ENCODE measurements at places on chromosomes 4 and X.

DNA sequence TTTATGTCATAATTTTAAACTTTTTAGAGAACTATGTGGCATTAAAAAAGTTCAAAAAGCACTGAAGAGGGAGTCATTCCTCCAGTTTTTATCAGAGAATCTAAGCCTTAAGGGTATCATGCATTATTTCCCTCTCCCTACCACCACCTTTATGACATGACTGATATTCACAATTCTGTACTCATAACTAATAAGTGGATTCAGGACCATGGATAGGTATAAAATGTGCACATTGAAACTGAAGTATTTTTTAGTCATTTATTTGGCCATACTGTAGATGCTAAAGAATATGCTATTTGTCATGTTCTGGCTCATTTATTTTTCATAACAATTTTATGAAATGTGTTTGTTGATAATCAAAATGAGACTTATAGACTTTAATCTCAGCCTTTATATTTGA is 897.5 kb upstream of the AGA start:
- DNase-seq, result no peak

DNA sequence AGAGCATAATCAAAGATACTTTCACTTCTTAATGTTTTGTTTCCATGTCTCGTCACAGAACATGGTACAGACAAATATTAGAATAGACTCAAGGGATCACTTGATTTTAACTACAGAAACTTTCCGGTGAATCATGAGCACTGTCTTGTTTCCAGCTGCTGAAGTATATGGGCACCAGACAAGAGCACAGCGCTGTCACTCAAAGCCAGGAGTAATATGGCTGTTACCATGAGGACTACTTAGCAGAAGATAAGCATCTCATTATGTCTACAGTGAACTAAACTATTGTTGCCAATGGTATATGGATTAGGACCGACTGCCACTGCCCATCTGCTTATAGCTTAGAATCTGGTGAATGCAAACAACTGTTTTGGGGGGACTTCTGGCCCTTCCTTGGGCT is 34.3 kb downstream of the MECP2 start:
- no peak for DNase-seq

GRCh38 chr4:61024610-61025009 is 175.5 kb upstream of the ADGRL3 start:
- DNase-seq, result no peak

GRCh38 chr4:3369781-3370674 is 71.7 kb upstream of the HGFAC start:
- peak; percentile 6 for DNase-seq

DNA sequence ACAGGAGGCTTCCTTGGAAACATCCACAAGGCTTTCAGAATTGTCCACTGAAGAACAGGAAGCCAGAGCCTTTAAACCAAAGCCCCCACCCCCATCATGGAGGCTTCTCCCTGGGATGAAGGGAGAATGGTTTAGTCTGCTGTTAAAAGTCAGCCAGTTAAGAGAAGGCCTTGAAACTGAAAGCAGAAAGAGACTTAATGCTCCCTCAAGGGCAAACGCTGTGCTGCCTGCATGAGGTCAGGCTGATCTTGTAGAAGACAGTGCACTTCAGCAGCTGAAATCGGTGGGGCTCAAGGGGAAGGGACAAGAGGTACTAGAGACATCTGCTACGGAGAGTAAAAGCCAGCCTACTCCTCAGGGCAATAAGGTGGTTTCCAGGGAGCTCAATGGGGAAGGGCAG is 69.0 kb downstream of the HPRT1 start:
- no peak for DNase-seq

- DNase-seq, result no peak
These were observed 3.3 kb downstream of the PPP2R2C start for GRCh38 chr4:6469144-6469543.

- no peak for DNase-seq
These were observed 391.0 kb downstream of the SPRY1 start for GRCh38 chr4:123787512-123788080.

DNA sequence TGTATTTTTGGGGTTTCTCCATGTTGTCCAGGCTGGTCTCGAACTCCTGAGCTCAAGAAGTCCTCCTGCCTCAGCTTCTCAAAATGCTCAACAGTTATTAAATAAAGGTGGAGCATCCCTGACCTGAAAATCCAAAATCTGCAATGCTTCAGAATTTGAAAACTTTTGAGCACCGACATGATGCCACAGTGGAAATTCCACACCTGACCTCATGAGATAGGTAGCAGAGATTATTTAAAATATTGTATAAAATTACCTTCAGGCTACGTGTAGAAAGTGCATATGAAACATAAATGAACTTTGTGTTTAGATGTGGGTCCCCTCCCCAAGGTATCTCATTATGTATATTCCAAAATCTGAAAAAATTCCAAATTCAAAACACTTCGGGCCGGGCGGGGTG is 42.7 kb upstream of the PDGFRA start:
- no peak for DNase-seq

- no peak for DNase-seq
These were observed 143.2 kb upstream of the DCAF8L1 start for GRCh38 chrX:28124416-28124815.

DNA sequence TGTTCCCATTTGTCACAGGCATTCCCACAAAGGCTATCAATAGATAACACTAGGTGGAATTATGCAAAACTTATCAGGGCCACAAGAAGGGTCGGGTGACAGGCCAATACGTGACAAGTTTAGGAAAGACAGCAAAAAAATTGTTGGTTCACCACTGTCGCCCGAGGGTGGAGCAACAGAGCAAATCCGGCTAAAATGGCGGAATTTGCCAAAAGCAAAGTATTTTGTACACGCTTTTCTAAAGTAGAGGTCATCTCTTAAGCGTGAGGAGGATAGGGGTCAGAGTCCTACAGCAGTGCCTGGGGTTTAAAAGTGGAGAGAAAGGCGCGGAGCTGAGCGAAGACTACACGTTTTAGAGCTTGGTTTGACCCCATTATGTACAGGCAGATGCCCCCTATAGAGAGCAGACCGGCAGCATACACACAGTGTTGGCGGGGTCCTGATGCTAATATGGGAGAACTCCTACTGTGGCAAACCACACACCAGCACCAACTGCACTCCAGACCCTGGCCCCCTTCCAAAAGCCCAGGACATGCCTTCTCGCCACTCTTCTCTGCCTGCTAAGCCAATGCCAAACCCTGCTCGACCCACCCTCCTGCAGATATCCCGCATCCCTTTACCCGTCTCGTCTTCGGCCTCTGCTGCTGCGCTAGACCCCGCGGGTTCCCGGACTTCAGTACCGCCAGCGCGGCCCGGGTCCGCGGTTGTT is 733 bp downstream of the CCNA2 start:
- peak; percentile 25 for DNase-seq

DNA sequence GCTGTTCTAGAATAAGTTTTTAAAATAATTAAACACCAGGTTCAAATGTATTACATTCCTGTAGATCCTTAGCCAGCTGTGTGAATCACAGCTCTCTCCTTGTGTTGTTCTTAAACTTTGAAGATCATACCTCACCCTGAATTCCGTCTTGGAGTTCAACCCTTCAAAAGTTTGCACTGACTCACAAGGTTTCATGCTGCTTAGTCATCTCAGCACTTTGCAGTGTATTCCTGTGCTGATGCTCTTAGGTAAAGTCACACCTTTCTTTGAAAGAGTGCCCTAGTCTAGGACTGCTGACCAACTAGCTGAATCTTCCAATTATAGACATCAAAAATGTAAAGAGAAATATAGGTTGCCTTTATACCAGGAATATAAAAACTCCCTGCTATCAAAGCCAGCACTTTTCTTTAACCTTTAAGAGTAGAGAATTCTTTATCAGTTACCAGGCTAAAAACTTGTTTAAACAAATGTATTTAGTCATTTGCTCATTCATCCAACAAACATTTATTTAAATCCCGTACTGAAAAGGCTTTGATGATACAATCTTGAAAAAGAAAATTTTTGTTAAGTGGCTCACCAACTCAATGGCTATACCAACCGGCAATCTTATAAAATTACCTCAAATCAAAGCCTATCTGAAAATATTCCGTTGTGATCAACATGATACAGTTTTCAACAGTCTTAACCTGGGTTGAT is 169.7 kb downstream of the RAP1GDS1 start:
- DNase-seq, result no peak

DNA sequence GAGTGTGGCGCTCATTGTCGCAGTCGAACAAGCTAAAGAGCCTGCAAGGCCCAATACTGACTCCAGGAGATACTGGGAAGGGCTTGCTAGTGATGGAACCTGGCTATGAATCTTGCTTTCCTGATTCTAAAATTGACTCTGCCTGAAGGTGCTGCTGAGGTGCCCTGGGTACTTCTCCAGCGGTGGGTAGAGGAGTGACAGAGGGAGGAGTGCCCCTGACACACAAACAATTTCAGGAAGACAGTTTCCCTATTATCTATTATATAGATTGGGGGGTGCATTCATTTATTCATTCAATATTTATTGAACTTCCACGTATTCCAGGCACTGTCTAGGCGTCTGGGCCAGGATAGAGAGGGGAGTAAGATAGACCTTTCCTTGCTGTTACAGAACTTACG is 339.2 kb upstream of the GATB start:
- DNase-seq, result no peak

GRCh38 chr4:174119830-174120229 is 163.6 kb downstream of the FBXO8 start:
- DNase-seq, result no peak

DNA sequence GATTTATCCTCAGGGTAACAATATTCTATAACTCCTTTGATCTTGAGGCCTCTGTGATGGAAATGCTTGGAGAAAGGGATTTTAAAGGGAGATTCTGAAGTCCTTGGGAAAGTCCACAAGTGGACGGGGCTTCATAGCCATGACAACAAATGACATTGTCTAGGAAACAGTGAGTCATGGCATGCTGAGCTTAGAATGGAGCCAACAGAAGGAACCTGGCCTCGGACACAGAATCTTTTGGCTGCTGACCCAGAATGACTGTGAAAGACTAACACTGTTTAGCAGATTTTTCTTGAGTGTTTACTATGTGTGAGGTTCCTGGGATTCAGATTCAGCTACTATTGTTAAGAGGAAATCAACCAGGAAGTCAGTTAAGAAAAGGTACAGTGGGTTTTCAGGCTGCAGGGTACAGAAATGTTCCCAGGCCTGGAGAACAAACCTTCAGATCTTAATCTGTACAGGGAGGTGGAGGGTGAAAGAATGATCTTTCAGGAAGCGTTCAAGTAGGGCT is 18.1 kb upstream of the CXCL2 start:
- no peak for DNase-seq

DNA sequence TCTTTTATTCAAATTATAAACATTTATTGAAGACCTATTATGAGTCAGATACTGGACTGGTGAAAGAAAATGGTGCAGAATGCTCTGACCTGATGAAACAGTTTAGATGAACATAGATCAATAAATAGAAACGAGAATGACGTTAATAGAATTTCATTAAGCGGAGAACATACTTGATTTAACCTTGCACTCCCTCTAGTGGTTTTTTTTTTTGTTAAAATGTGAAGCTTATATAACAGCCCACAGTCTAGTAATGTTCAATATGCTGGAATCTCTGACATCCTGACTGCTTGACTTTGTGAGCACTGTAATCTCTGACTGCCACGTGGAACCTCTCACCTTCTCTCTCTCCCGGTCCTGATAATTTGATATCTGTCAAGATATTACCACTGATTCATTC is 32.3 kb downstream of the HDAC8 start:
- no peak for DNase-seq

DNA sequence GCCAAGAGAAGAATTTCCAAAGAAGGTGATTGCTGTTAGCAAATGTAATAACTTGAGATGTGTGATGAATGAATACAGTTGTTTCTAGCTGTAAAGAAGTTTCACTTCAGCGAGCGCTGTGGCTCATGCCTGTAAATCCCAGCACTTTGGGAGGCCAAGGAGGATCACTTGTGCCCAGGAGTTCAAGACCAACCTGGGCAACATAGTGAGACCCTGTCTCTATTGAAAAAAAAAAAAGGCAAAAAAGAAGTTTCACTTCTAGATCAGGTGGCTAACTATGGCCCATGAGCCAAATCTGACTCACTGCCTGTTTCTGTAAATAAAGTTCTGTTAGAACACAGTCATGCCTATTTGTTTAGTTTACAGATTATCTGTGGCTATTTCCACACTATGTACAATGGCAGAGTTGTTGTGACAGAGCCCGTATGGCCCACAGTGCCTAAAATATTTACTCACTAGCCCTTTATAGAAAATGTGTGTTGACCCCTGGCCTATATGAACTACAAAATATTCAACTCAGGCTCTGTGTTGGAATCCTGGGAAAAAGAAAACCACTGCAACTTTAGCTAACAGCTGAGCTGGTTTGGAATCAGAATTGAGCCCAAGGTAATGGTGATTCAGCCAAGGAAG is 54.1 kb upstream of the PRPS1 start:
- no peak for DNase-seq

- DNase-seq, result no peak
These were observed 828.9 kb downstream of the GLUD2 start for GRCh38 chrX:121876305-121876704.

DNA sequence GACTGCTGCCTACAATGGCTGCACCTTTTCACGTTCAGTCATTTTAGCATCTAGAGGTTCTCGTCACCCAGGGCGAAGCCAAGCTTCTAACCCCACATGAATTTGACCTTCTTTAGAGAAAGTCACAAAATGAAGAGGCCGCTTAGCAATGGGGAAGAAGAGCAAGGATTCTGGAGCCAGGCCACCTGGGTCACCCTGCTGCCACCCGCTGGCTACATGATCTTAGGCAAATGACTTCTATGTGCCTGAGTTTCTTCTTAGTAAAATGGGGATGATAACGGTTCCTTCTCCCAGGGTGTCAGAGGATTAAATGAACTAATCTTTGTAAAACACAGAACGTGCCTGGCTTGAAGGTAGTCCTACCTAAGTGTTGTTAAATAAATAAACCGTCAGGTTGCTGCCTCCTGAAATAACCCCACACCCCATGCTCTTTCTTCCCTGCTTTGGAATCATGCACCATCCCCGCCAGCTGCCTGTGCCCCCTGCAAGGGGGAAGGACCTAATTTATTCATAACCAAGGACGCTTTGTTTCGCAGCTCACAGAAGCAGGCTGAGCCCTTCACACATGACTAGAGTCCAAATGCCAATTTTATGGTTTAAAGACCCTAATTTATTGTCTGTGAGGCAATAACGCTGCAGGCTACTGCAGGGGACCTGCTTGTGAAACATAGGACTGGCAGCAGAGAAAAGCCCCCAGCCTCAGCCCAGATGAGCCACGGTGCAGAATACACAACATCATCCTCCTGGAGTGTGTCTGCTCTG is 28.6 kb upstream of the NSG1 start:
- no peak for DNase-seq

DNA sequence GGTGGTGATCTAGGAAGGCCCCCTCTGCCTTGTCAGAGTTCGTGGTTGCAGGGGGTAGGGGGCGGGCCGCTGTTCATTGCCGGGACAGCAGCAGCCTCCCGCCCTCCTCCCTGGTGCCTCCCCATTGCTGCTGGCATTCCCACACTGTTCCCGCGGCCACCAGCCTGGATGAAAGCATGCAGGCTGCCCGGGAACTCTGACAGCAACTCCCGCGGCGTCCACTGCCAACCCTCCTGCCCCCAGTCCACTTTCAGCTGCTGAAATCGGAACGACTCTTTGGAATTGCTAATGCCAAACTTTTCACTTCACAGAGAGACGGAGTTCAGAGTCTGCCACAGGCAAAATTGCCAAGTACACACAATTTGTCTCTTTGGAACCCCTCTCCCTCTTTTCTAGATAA is 121.9 kb downstream of the BEND2 start:
- no peak for DNase-seq
